SJSA1 (cell line): ENCODE measurements at places on chromosomes 3 and 15. TPM values are rescaled to one million over a fixed set of nuclear protein-coding genes. Genes with fewer than 3 reads are reported as not detected.

DNA sequence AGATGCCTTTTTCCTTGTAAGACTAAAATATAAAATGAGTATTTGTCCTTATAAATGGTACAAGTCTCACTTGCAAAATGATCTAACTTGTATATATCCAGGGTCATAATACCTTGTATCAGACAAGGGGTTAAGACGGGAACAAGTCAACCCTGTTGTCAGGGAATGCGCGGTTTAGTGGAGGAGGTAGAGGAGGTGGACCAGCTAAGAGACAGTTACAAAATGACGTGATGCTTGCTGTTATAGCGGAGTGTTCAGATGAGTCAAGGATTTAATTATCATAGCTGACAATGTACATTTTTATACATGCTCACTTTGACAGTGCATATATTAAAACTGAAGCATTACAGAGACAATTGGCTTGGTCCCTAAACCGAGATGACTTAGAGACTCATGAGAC, 26.8 kb upstream of the KLHL25 start:
- DNase-seq: no peak

GRCh38 chr3:29868543-29869101, 587.8 kb downstream of the RBMS3 start:
- DNase-seq: no peak

DNA sequence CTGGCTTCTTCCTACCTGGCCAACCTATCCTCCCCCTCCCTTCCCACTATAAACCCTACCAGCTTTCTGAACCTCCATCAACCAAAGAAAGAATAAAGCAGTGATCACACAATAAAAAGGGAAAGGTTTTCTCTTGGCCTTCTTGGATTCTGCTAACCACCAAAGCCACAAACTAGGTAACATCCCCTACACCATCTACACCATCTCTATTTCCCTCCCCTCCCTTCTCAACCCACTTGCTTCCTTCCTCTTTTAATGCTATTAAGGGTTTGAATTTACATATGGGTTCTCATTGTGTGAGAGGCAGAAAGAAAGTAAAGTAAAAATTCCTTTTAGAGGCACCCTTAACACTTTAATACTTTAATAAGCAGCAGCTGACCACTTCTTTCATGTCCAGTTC, 25.8 kb upstream of the RSL24D1 start:
- no peak for DNase-seq

- no peak for DNase-seq
Measured at GRCh38 chr15:96341513-96342405, 11.3 kb downstream of the NR2F2 start.

- DNase-seq: no peak
Measured at GRCh38 chr3:13200465-13200864, 127.2 kb upstream of the IQSEC1 start.

- DNase-seq: no peak
Measured at GRCh38 chr3:183260167-183260904, 7.3 kb downstream of the B3GNT5 start.

GRCh38 chr15:64412216-64412615, 24.6 kb downstream of the TRIP4 start:
- no peak for DNase-seq

GRCh38 chr15:59539799-59540198, 71.8 kb upstream of the GCNT3 start:
- DNase-seq: no peak

- peak; percentile 50 for DNase-seq
Measured at GRCh38 chr3:101890716-101891115, 41.4 kb downstream of the NFKBIZ start.

GRCh38 chr15:95816591-95816990, 513.9 kb upstream of the NR2F2 start:
- DNase-seq: no peak

DNA sequence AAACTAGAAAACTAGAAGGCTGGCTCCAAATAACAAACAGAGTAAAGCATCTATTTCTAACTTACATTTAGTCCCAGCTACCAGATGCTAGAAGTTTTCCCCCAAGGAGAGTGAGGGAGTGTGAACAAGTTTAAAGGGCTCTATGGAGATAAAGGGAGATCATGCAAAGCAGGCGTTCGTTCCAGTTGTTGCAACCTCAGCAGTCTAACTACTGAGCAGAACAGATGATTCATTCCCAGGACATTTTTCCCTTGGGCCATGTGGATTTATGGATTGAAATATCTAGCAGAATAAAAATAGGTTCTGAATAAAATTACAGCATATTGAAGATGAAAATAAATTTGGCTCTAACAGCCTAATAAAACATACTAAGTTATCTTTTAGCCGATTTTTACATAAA, 154.8 kb upstream of the TTC14 start:
- DNase-seq: no peak

- no peak for DNase-seq
Measured at GRCh38 chr15:31437686-31438085, 111.1 kb downstream of the KLF13 start.

DNA sequence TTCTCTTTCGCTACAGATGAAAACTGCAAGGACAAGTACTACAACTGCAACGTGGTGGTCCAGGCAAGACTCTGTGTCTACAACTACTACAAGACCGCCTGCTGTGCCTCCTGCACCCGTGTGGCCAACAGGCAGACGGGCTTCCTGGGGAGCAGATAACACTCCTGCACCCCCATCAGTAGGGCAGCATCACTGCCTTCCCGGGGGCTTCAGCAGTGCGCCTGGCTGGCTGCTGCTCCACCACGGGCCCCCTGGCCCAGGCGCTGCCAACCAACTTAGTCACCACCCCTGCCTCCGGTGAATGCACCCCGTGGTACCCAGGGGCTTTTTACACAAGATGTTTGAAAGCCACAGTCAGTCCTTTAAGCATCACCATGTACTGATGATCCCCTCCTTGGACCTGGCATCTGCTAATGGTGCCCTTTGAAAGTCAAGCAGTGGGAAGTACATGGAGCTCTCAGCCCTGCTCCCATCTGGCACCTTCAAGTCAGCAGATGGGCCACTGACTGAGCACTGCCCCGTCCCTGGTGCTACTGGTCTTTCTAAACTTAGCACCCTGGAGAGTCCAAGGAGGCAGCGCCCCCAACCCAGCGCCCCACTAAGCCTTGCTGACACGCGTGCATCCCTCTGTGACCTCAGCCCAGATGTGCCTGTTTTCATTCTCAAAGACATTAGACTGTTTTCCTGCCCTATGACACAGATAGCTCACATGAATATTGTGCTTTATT, 33.0 kb upstream of the NR2E3 start:
- no peak for DNase-seq

GRCh38 chr3:105662306-105662705, 206.5 kb downstream of the CBLB start:
- DNase-seq: no peak

DNA sequence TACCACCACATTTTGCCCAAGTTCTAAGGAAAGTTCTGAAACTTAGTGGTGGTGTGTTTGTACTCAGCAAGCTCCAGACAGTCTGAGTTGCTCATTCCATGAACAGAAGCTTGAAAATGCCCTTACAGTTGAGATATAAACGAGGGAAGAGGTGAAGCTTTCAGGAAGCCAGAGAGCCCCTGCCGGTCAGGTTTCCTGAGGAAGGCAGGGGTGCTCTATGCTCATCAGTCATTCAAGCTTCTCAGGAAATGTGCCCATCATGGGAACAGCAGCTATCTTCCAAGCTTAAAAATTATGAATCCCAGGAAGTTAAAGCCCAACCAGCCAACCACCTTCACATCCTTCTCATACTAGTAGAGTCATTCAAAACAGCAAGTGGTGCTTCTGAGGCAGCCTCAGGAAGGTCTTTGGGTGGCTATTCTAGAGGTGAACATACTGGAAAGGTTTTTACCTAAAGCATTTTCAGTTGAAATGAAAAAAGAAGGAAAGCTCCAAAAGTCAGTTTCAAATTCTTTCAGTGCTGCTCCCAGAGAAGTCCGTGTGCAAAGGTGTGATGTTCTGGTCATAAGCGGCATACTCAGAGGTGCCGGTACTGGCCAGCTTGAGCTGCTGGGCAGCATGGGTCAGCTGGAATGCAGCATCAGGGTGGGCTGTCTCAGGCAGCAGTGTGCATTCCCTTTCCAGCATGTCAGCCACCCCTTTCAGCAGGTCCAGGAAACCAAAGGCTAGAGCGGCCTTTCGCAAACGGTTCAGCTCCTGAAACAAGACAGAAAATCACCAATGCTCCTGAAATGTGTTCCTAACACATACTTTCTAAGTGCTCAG, 31.8 kb downstream of the INTS14 start:
- DNase-seq: no peak

GRCh38 chr3:33425453-33425852, 14.8 kb downstream of the UBP1 start:
- no peak for DNase-seq

DNA sequence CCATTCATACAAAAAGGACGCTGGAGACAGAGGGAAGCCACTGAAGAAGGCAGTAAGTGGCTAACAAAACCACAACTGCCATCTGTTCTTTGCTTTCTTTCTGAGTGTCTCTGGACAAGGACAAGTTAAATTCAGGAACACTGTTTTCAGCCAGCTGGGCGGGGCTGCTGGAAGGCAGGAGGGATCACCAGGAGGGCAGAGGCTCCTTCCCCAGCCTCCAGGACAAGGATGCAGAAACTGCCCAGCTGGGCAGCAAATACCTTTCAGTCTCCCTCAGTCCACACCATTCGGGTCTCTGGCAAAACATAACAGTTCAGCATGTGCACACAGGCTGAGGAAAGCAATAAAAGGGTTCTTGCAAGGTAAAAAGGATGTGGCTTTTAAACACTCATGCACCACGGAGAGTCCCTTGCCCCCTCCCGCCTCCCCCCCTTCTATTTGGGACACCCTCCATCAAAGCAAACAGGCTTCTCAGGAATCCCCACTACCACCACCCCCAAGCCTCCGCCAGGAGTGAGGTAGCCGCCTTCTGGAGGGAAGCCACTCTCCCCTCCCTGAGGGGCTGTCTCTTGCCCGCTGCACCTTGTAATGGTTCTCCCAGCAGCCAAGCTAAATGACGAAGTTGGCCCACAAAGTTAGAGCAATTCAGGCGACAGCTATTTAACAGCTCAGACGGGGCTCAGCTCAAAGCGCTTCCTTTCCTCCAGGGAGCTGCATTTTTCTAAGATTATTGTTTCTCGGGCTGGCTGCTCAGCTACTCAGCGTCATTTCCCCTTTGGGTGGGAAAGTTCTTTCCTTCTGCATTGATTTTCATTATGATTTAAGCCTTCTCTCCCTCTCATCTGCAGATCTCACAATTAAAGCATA, 3.8 kb downstream of the HEG1 start:
- peak; percentile 76 for DNase-seq

- no peak for DNase-seq
Measured at GRCh38 chr3:82329300-82329699, 567.9 kb upstream of the GBE1 start.

DNA sequence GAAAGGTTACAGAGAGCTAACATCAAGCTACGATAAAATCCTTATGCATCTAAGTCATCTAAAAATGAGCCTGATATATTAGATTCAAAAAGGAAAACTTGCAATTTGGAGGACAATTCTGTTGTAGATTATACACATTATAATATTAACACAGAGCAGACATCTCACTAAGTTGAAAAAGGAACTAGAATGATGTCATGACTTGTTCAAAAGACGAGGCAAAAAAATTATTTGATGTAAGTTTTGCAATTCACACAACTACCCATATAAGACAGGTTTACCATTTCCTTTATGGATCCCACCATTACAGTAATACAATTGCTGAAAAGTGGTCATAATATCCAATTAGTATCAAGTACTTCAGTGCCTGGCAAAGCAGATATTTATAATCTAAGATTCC, 15.9 kb downstream of the SATB1 start:
- no peak for DNase-seq

DNA sequence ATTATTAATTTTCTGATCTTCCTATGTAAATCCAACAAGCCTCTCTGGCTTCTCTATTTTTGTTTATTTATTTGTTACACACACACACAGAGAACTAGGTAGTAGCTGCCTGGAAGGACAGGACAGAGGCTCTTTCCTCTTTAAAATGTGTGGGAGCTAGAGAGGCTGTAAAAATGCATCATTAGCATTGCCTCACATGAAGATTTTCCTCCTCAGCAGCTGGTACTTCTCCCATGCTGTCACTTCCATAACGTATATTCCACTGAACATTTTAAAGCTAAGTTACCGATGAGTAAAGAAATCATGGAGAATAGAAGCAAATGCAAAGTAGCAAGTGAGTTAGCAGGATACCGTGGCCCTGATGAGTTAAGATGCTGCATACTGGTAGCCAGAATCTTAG, 63.9 kb downstream of the IMPG2 start:
- DNase-seq: no peak

DNA sequence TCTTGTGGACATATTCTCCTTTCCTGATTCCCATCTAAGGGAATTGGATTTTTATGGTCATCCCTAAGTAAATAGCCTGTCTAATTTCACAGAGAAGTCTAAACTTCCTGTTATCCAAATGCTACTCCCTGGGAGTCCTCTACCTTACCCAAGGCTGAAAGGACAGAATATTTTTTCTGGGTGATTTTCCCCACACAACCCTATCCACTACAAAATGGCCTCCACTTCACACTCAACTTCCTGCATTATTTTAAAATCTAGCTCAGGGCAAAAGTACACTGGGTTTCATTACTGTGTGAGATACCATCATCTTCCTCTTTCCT, 77.5 kb upstream of the ABI3BP start:
- no peak for DNase-seq

GRCh38 chr15:81419332-81419943, 45.4 kb upstream of the TMC3 start:
- no peak for DNase-seq

- DNase-seq: no peak
Measured at GRCh38 chr15:99423186-99424130, 142.3 kb upstream of the MEF2A start.

DNA sequence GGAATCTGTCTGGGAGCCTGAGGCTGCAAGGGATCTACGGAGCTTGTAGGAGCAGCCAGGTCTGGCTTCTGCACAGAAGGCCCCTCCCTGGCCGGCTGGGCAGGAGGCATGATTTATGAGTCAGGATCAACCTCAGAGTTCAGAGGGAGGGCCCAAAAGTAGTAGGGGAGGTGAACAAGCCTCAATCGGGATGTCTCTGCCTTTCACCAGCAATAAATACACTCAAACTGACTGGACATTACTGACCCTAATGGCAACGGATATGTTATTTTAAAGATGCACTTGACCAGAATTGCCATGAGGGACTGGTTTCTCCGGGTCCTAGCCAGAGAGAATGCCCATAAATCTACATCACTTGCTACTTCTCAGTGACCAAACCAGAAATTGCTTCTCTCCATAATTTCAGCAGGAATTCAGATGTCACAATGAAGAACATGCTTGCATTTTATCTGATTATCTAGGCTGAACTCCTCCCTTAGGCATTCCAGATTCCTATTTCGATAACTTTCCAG, 109.6 kb upstream of the LMOD3 start:
- no peak for DNase-seq

GRCh38 chr3:27557411-27557810, 73.2 kb upstream of the SLC4A7 start:
- DNase-seq: no peak

EPHB3 gene
- 2.9 and 4.1 TPM in 2 replicates for total RNA-seq

CCR9 gene
- not detected in 2 replicates for total RNA-seq

MGLL gene
- 31.9 and 47.7 TPM in 2 replicates for total RNA-seq

IQCF5 gene
- total RNA-seq: not detected in 2 replicates

KNG1 gene
- total RNA-seq: not detected in 2 replicates

UROC1 gene
- not detected in 2 replicates for total RNA-seq

GMNC gene
- total RNA-seq: not detected in 2 replicates

PRKCI gene
- total RNA-seq: 35.2 and 42.0 TPM in 2 replicates

CCR4 gene
- total RNA-seq: not detected in 2 replicates

TTC21A gene
- total RNA-seq: 0.24 TPM in 1 of 2 replicates, not detected in the other

LINGO1 gene
- not detected in 2 replicates for total RNA-seq

NPTN gene
- 241 and 271 TPM in 2 replicates for total RNA-seq
